ENCODE measurements at places on chromosomes 13 and 19. TPM values are rescaled to one million over a fixed set of nuclear protein-coding genes. Genes with fewer than 3 reads are reported as not detected.

DNA sequence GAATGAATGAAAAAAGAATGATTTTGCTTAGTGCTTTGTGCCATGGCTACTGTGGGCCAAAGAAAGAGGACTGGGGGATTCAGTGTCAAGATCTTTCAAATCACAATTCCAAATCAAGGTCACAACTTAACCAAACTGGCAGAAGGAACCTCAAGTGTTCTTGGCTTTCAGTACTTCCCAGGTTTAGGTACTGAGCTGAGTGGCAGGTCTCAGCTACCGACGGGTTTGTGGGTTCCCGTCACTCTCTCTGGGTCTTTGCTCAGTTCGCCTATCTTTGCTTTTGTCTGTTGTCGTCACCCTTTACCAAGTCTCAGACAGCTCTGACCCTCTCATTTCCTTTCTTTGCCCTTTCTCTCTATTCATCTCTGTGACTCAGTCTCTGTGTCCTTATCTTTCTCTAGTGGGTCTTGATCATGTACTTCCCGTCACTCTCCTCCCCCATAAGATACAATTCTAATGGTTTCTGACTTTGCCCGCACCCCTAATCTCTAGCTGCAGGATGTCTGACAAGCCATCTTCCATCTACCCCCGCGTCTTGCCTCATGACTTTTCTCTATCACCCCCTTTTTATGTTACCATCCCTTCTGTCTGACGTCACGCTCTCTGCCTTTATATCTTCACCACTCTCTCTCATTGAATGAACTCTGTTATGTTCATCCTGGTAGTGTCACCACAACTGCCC is 33.3 kb upstream of the LRRC4B start:
- DNase-seq = no peak

The CYP2A6 gene
- not detected for total RNA-seq

The PLA2G4C gene
- total RNA-seq = 13.0 TPM

- no peak for DNase-seq
These were observed 550.1 kb downstream of the TBC1D4 start for GRCh38 chr13:74931698-74932433.

The COL4A1 gene
- 402 TPM for total RNA-seq

GRCh38 chr13:61728471-61728870 is 312.8 kb upstream of the PCDH20 start:
- no peak for DNase-seq
